ENCODE measurements at places on chromosomes 5 and 9. TPM values are rescaled to one million over a fixed set of nuclear protein-coding genes. Genes with fewer than 3 reads are reported as not detected.

GRCh38 chr9:12631866-12632265 lies 61.3 kb upstream of the TYRP1 start:
- no peak for DNase-seq

GRCh38 chr5:69517763-69518212 lies 25.2 kb downstream of the OCLN start:
- DNase-seq, result no peak

DNA sequence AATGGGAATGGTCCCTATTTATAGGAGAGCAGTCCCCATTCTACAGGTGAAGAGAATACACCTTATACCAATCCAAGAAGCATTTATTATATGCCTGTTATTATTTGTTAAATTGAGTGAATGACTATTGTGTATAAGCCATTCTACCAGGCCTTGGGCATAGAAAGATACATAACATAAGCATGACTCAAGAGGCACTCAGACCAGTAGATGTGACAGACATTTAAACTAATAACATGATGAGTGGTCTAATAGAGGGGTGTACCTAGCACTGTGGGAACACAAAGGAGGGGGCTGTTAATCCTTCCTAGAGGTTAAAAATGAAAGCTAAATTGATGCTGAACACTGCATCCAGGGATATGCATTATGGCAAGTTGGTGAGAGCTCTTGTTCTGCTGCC lies 145.0 kb upstream of the TNC start:
- no peak for DNase-seq

GRCh38 chr5:5505815-5506214 lies 83.3 kb downstream of the ICE1 start:
- DNase-seq, result no peak

GRCh38 chr9:96619124-96619465 lies 548 bp downstream of the CDC14B start:
- no peak for DNase-seq

CDKN2B-AS1 gene
- 46.0 TPM for total RNA-seq

PLPP1 gene
- total RNA-seq, result 313 TPM

IFNK gene
- total RNA-seq, result not detected

SLC45A2 gene
- total RNA-seq, result 1.6 TPM
